Thymus (tissue), 14 donors: ENCODE measurements at places on chromosomes 4 and X. TPM values are rescaled to one million over a fixed set of nuclear protein-coding genes. Genes with fewer than 3 reads are reported as not detected.

DNA sequence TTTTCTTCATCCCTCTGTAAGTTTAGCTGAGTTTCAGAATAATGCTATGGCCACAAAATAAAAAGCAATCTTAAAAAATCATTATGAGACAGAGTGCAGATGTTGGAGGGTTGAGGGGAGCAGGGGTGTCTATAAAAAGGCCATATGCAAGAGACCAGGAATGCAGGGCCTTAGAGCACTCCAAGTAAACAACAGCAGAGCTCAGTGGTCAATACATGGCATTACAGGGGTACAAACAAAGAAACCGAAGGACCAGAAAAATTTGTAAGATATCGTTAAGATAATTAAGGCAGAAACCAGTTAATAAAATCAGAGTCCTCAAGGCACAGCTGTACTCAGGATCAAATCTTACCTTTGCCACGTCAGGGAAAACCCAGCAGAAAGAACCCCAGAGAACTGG lies 28.4 kb upstream of the NDST3 start:
- DNase-seq: no peak

GRCh38 chrX:41734530-41734929 lies 10.5 kb downstream of the GPR82 start:
- no peak for DNase-seq

The LGI2 gene
- 2.1 TPM for polyA plus RNA-seq

GRCh38 chr4:98845960-98846359 lies 83.0 kb downstream of the EIF4E start:
- DNase-seq: no peak

- DNase-seq: no peak
Measured at GRCh38 chr4:150818661-150819060, 196.4 kb downstream of the LRBA start.

The SRPK3 gene
- polyA plus RNA-seq: 0.75 TPM

DNA sequence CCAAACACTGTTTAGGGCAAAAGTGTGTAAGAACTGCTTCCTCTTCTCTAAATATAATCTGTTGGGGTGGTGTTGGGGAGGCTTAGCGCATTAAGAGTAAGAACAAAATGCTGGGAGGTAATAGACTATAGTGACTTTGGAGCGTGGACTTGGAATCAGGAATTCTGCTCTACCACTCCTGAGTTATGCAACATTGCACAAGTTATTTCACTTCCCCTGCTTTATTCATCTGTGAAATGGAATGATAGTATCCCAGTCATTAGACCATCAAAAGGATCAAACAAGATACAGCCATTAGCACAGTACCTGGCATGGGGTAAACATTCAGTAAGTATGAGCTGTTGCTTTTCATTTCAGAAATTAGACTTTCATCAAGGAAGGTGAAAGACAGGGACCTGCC lies 58.7 kb downstream of the IGFBP7 start:
- no peak for DNase-seq

The FSTL5 gene
- 0.07 TPM for polyA plus RNA-seq

DNA sequence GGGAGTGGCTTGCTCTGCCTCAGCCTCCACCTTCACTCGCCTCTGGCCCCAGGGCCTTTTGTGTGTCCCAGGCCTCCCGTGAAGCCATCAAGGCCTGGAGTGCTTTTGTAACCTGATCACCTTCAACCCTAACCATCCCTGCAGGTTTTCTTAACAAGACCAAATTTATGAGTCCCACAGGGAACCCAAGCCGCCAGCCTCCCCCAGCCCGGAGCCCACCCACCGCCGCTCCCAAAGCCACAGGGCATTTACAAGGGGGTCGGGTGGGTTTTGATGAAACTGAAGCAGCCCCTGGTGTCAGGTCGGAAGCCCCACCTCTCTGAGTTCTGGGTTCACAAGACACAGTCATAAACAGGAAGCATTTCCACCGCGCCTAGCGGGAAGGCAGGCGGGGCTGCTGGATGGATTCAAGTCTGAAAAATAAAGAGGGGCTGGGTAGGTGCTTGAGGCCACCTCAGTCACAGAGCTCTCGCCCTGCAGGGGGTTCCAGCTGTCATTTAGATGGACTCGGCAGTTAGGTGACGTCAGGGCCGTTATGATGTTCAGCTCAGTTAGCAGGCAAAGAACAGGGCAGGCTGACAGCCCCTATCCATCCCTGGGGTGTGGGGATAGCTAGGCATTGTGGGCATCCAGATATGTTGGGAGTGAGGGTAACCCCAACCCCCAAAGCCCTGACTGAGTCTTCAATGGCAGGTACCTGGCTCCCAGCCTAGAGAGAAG lies 128.5 kb downstream of the BCOR start:
- no peak for DNase-seq

DNA sequence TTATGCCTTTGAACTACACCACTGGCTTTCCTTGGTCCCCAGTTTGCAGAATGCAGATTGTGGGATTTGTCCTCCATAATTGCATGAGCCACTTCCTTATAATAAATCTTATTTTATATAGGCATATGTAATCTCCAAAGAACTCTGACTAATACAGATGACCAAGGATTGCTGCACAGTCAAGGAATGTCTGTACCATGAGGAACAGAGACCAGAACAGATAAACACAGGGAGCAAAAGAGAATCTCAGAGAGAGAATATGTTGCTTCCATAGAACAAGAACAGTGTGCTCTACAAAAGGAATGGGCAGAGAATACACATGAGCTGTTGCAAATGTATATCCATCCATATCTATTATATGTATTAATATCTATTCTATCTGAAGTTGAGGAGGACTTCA lies 111.1 kb downstream of the ADRA2C start:
- DNase-seq: no peak

- no peak for DNase-seq
Measured at GRCh38 chr4:177975315-177975987, 533.2 kb upstream of the AGA start.

GRCh38 chr4:73891739-73892405 lies 22.7 kb downstream of the CXCL1 start:
- DNase-seq: no peak

The ARMCX4 gene
- polyA plus RNA-seq: 6.4 TPM

GRCh38 chr4:164956766-164957643 lies 20.5 kb downstream of the TRIM61 start:
- DNase-seq: no peak

- DNase-seq: peak; percentile 18
Measured at GRCh38 chrX:74382613-74383012, 38.7 kb upstream of the SLC16A2 start.

DNA sequence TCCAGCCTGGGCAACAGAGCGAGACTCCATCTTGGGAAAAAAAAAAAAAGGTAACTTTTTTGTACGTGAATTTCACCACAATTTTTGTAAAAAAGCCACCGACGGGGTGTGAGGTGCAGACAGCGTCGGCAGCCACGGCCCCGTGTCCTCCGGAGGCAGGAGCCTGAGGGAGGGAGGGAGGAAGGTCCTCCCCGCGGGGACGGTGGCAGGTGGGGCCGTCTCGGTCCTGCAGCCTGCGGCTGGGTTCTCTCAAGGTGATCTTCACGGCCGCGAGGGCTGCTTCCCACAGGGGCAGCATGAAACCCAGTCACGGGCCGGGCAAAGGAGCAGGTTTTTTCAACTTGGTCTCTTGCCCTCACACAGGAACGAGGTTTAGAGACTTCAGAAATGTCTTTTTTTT lies 14.0 kb downstream of the PLCXD1 start:
- DNase-seq: no peak

DNA sequence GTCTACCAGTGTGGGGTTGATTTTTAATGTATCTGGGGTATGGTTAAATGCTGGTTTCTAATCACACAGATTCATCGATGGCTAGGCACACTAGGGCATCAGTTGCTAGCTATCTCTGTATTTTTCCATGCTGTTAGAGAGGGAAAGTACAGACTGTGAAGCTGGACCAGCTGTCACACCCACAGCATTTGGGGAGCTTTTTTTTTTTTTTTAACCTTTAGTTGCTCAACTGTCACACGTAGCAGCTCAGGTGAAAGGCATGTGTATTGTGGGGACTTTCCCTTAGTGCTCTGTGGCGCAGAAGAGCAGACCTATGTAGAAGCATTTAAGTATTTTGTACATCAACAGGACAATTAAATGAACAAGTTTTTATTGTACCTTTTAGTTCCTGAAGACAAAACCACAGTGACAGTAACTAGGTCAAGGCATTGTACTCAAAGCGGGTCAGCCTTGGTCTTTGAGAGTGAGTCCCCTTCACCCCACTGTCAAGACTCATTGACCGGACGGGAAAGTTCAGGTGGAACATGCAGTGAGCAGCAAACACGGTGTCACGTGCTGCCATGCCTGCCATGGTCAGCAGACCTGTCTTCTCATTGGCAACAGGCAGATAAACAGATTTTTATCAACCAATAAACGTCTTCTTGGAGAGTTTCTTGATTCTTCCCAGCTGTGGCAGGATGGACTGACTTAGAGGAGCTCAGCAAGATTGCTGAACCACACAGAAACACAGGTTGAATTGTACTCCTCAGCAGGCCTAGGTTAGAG lies 65.3 kb downstream of the CASP3 start:
- no peak for DNase-seq

DNA sequence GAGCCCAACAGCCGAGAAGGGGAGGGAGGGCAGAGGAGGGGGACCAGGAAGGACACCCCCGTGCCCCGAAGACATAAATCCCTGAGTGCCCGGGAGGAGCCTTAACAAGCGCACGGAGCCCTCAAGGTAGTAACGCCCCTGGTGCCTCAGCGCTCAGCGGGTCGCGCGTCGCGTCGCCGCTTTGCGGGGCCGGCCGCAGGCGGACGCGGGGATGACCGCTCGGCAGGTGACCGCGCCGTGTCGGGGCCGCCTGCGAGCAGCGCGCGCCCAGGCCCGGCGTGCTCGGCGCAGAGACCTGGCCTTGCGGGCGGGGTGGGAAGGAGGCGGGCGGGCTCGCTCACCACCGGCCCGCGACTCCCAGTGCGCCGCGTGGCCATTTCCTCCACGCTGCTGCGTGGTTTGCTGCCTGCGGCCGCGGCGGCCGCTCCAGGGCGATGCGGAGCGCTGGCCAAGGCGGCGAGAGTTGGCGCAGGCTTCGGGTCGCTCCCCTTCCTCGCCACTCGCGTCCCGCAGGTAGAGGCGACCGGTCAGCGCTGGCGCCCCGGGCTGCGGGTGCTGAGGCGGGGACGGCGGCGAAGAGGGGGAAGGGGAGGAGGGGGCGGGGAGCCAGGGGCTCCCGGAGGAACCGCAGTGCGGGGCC lies 632 bp downstream of the CCSER1 start:
- no peak for DNase-seq

The MAGEA12 gene
- polyA plus RNA-seq: 0.05 TPM

The TCEAL5 gene
- polyA plus RNA-seq: 0.52 TPM

The CXCR3 gene
- 4.0 TPM for polyA plus RNA-seq

The TKTL2 gene
- 0.02 TPM for polyA plus RNA-seq

DNA sequence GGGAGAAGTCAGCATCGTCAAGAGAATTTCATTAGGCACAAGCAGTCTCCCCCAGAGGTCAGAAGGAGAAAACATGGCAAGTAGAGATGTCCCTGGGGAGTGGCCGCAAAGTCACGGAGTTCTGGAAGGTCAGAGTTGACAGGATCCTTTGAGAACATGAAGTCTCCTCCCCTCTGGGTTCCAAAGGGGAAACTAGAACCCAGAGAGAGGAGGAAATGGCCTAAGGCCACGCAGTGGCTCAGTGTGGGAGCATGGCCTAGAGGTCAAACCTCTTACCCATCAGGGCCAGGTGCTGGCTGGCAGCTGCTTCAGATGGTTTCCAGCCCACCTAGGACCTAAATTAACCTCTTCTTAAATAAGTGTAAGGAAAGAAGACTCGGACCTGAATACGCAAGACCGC lies 884 bp downstream of the IDH3G start:
- DNase-seq: no peak

- DNase-seq: no peak
Measured at GRCh38 chr4:54676658-54677057, 18.9 kb downstream of the KIT start.

GRCh38 chr4:25466966-25467697 lies 90.1 kb downstream of the ANAPC4 start:
- DNase-seq: no peak

DNA sequence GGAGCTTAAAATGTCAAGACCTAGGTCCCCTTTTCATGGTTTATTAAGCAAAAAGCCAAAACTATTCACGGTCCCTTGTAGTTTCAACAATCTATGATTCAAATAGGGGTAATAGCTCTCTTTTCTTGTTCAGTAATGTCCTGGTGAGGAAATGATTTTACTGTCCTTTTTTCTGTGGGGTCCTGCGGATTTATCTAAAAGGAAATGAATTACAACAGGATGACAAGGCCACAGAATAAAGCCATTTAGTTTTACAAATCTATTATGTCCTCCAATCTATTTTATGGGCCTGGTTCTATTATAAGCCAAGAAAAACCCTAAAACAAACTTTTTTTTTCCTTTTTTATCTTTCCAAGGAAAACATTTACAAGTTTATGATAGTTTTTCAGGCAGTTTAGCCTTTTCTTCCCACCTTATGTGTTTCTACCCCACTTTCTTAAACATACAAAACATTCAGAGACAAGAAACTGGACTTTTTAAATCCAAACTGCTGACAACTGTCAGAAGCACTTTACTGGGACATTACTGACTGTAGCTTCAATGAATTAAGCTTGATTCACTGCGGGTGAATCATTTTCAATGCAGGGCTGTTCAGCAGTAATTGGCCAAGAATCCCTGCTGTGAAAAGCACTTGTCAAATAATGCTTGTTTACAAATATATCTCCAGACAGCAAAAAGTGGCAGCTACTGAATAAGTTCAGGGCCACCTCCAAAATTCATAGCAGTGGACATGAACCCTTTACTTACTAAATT lies 4.3 kb downstream of the EPHA5 start:
- no peak for DNase-seq

The ITM2A gene
- polyA plus RNA-seq: 202 TPM

DNA sequence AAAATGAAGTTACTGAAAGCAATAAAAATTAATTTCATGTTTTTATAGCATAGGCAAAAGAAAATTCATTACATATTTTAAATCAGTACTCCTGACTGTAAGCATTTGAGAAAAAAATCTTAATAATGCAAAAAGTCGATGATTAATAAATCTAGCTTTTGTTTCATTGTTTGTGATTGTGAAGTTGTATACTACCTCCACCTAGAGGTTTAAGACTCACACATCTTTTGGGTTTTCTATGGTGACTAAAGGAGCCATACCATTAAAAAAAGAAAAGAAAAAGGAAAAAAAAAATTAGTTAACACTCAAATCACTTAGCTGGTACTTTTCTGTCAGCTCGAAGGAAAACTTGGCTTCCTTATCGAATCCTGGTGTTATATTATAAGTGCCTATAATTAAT lies 2.0 kb downstream of the GABRA2 start:
- DNase-seq: no peak

The MMGT1 gene
- 8.1 TPM for polyA plus RNA-seq

DNA sequence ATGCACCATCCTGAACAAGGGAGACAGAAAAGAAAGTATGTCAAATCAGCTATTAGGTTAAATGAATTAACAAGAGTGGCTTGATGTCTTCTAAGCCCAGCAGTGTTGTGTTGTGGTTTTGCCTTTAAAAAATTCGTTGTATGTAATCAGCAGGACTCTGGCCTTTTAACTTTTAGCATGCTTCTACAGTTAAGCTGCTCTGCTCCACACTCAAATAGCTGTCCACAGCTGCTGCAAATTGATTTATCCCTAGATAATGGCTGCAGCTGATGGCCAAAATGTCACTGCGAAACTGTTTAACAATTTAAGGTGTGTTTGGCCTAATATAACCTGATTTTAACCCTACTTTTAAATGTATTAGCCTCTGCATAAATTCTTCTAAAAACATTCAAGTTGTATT lies 85.8 kb downstream of the CXXC4 start:
- no peak for DNase-seq

The MAGEH1 gene
- polyA plus RNA-seq: 97.3 TPM

The NLGN4X gene
- 1.3 TPM for polyA plus RNA-seq

The TBC1D8B gene
- 1.9 TPM for polyA plus RNA-seq

The ZNF185 gene
- polyA plus RNA-seq: 5.9 TPM

The EFHC2 gene
- polyA plus RNA-seq: 3.8 TPM
